ENCODE measurements at places on chromosomes 16 and 17.

GRCh38 chr17:60173304-60173819 is 23.6 kb downstream of the CA4 start:
- no peak for DNase-seq

GRCh38 chr16:49566432-49566831 is 192.8 kb downstream of the C16orf78 start:
- no peak for DNase-seq

DNA sequence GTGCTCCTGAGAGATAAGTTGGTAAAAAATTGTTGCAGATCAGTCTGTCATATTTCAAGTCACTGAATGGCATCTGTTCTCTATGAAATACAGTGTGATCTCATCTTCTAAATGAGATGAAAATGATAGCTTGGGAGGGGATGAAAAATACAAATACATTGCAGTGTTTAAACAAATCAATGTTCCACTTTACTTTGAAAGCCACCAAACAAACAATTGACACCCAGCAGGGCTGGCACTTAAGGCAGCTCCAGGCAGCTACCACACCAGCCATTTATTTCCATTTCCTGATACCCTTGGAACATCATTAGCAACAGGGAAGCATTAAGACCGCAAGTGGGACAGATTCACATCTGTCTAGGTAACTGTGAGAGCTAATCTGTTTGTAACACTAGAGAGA is 827.6 kb upstream of the KIF2B start:
- no peak for DNase-seq

- peak; percentile 48 for DNase-seq
These were observed at the start of gene CMTM2 for GRCh38 chr16:66578651-66579531. Gene CMTM2, plus strand, starts transcription at chr16:66579463. Its CDS starts 145 bp downstream, at chr16:66579608.

- no peak for DNase-seq
These were observed 38.0 kb downstream of the SLC5A11 start for GRCh38 chr16:24883714-24884151.

- no peak for DNase-seq
These were observed 128.6 kb downstream of the SOX9 start for GRCh38 chr17:72249441-72249840.

- DNase-seq: peak; percentile 74
These were observed 52.0 kb downstream of the TNFRSF13B start for GRCh38 chr17:16919663-16920627.

DNA sequence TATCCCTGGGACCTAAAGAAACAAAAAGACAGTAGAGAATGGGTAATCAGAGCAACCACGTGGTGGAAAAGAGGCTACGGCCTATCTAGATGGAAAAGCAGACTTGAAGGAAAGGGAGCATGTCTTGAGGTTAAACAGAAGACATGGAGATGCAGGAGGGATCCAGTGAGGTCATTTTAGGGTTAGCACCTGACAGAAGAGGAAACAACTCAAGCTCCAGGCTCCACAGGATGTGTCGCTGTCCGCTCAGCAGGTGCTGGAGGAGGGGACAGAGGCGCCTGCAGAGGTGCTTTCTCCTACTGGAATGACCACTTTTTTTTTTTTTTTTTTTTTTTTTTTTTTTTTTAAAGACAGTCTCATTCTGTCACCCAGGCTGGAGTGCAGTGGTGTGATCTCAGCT is 47.5 kb upstream of the CLEC3A start:
- peak; percentile 39 for DNase-seq

DNA sequence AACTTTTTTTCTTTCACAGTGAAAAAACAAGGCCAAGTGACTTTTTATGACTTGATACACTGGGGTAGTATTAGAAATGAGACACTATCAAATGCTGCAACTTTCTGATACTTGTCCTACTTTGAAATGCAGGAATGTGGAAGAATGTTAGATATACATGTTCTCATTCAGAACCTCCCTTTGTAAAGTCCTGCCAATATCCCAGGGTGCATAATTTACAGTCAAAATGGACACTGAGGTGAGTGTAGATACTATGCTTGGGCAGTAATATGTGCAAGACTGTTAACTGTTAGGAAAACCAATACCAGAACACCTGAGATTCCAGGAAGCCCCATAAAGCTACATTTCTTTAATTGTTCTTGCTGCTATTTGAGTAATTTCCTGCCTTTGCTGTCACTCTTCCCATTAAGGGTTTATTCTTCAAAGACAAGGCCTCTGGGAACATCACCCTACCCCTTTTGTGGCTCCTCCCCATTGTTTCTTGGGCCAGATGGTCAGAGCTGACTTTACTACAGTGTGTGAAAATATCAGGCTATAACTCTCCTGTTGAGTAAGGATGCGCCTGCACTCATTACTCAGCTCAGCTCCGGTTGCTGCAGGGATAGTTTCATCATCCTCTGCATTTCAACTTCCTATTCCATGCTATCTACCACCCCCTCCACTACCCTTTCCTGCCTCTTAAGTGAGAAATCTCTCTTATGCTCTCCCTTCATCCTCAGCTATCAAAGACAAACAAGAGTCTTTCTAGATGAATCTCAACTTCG is 48.7 kb downstream of the TMEM100 start:
- no peak for DNase-seq

- peak; percentile 90 for DNase-seq
These were observed 135.4 kb downstream of the KCNJ12 start for GRCh38 chr17:21511363-21512195.

GRCh38 chr17:2814481-2815341 is 18.5 kb downstream of the RAP1GAP2 start:
- DNase-seq: no peak

GRCh38 chr17:10757067-10757466 is 27.2 kb upstream of the TMEM220 start:
- DNase-seq: no peak
